ENCODE measurements at places on chromosomes 6 and 20. TPM values are rescaled to one million over a fixed set of nuclear protein-coding genes. Genes with fewer than 3 reads are reported as not detected.

BFSP1 gene
- 0.30 TPM for total RNA-seq

C6orf58 gene
- not detected for total RNA-seq

RNF182 gene
- total RNA-seq = 0.16 TPM

HDGFL1 gene
- not detected for total RNA-seq

WFDC12 gene
- total RNA-seq = not detected

- no peak overlapping the region for H3K27ac ChIP-seq
- DNase-seq = no peak
- H3K36me3 ChIP-seq = no peaks in the 10 kb centered on the region
- H3K27me3 ChIP-seq = peaks cover 26% of the 10 kb centered on the region
Observed at GRCh38 chr6:159525445-159526025, 167.5 kb downstream of the SOD2 start.

- peaks cover 18% of the 10 kb centered on the region for H3K27me3 ChIP-seq
- H3K4me3 ChIP-seq = no peak overlapping the region
- no peaks in the 10 kb centered on the region for H3K36me3 ChIP-seq
Observed at GRCh38 chr20:41747226-41747625, 129.0 kb upstream of the CHD6 start.

GRCh38 chr6:82786248-82786647, 279.4 kb downstream of the UBE3D start:
- DNase-seq = no peak
- no peaks in the 10 kb centered on the region for H3K27me3 ChIP-seq
- no peaks in the 10 kb centered on the region for H3K36me3 ChIP-seq
- no peaks in the 10 kb centered on the region for H3K4me1 ChIP-seq
- no peak overlapping the region for H3K4me3 ChIP-seq

DNA sequence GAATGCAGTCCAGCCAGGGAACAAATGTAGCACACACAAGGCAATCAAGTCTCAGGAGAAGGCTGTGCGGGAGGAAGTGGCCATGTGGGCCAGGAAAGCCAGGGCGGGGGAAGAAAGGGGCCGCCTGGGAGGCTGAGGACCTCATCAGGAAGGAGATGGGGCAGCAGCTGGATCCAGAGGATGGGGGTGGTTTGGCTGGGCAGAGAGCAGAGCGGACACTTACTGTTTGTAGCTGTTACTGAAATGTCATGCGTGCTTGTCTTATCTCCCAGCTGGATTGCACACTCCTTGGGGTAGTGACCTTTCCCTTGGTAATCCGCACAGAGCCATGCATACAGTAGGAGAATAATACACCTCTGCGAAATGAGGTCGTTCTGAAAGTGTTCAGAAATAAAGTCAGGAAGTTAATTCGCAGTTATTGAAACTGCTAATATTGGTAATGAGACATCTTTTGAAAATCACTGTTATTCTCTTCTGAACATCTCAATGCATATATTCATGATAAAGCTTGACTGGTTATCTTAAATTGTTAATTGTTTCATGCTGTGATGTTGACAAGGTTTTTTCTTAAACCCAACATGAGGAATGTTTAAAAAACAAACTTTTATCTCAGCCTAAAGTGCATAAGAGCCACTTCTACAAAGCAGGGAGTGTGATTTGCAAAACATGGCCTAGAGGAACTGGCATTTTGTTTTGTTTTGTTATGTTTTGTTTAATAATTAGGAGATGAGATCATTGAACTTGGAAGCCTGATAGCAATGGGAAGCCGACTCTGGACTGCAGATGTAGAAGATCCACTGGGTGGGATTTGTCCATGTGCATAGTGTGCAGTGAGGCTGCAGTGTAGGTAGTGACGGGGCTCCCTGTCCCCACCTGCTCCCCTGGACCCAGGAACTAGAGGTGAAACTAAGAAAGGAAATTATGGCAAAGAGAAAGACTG, 18.0 kb upstream of the MAP3K4 start:
- no peaks in the 10 kb centered on the region for H3K4me1 ChIP-seq
- no peak for DNase-seq
- H3K4me3 ChIP-seq = no peak overlapping the region
- no peak overlapping the region for H3K27ac ChIP-seq

DNA sequence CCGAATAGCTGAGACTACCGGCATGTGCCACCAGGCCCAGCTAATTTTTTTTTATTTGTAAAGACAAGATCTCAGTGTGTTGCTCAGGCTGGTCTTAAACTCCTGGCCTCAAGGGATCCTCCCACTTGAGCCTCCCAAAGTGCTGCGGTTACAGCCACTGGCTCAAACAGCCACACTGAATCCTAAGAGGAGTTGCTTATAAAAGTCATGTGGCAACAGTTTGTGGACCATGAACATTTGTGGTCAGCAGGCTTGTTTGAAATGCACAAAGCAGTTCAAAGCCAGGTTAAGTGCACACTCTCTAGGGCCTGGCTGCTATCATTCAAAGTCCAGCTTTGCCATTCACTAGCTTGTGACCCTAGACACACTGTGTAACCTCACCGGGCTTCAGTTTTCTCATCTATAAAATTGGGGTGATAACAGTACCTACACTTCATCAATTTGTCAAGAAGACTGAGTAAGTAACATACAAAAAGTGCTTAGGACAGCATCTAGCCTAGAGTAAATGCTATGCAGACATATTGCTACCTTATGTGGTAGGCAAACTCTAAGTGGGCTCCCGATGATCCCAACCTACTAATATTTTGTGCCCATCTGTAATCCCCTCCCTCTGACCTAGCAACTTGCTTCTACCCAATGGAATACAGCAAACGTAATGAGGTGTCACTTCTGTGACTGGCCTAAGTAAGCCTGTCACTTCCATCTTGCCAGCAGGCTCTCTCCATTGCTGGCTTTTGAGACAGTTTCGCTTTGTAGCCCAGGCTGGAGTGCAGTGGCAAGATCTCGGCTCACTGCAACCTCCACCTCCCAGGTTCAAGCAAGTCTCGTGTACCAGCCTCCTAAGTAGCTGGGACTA, 122.9 kb downstream of the ZMYND8 start:
- H3K27ac ChIP-seq = no peak overlapping the region
- H3K27me3 ChIP-seq = no peaks in the 10 kb centered on the region
- no peak for DNase-seq
- H3K4me3 ChIP-seq = no peak overlapping the region
- peaks cover 77% of the 10 kb centered on the region for H3K36me3 ChIP-seq
